ENCODE measurements at places on chromosomes 6 and 20.

GRCh38 chr6:165937564-165938358, 229.9 kb downstream of the TBXT start:
- DNase-seq, result no peak

GRCh38 chr6:161838306-161839035, 564.6 kb upstream of the AGPAT4 start:
- no peak for DNase-seq

GRCh38 chr6:152975204-152975915, 7.5 kb downstream of the FBXO5 start:
- DNase-seq, result no peak

DNA sequence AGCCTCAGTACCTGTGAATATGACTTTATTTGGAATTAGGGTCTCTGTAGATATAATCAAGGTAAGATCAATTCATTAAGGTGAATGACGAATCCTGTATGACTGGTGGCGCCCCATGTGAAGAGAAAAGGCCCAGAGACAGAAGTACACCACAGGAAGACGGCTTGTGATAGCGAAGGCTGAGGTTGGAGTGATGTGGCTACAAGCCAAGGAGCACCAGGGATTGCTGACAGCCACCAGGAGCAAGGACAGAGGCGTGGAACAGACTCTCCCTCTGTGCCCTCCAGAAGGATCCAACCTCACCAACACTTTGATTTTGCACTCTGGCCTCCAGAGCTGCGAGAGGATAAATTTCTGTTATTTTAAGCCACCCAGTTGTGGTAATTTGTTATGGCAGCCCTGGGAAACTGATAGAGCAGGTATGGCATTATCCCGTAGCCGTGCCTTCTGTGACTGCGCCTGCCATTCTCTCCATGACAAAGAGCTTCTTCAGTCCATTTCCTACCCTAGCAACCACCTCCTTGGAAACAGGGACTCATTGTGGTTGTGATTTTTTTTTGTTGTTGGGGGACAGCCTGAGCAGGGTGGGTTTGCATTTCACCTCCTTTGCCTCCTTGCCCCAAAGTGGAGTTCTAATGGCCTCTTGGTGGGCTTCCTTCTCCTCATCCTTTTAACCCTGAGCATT, 29.6 kb downstream of the PTK7 start:
- DNase-seq, result no peak

DNA sequence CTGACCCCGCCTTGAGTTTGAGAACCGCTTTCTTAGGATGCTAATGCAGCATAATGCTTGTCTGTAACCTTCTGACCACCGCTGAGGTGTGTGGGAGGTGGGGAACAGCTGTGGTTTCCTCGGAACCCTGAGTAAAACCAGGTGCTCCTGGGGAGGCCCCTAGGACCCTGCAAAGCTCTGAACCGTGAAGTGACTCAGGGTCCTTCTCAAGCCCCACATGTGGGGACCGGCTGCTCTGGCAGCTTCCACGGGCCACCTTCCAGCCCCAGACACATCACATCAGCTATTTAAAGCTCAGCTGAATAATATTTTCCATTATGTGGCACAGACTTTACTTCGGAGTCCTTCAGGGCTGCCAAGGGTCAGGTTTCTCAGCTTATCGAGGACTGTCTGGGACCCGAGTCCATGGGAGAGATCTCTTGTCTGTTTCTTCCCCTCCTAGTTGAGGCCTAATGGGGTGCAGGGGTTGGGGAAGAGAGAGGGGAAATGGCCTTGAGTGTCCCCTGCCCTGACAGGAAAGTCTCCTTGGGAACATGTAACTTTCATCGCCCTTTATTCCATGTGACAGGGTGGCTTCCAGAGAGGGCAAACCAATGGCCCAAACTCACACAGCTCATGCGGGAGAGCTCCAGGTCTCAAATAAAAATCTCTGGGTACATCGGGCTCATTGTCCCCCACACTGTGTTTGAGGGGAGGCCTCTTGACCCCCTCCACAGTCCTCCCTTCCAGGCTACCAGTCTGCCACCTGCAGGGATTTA, 186.1 kb upstream of the SLC24A3 start:
- DNase-seq, result no peak

- DNase-seq, result no peak
Measured at GRCh38 chr6:104281370-104281769, 578.3 kb downstream of the HACE1 start.

DNA sequence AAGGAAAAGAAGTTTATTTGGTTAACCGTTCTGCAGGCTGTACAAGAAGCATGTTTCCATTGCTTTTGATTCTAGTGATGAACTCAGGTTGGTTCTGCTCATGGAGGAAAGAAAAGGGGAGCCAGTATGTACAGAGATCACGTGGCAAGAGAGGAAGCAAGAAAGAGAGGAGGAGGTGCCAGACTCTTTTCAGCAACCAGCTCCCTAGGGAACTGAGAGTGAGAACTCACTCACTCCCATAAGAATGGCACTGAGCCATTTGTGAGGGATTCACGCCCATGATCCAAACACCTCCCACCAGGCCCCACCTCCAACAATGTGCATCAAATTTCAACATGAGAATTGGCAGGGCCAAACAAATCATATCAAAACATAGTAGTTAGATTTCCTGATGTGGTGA, 649.1 kb downstream of the EPM2A start:
- DNase-seq, result no peak

GRCh38 chr20:50153153-50153499, 397 bp downstream of the PEDS1 start:
- DNase-seq, result no peak

GRCh38 chr6:15906420-15907016, 222.4 kb upstream of the MYLIP start:
- no peak for DNase-seq

DNA sequence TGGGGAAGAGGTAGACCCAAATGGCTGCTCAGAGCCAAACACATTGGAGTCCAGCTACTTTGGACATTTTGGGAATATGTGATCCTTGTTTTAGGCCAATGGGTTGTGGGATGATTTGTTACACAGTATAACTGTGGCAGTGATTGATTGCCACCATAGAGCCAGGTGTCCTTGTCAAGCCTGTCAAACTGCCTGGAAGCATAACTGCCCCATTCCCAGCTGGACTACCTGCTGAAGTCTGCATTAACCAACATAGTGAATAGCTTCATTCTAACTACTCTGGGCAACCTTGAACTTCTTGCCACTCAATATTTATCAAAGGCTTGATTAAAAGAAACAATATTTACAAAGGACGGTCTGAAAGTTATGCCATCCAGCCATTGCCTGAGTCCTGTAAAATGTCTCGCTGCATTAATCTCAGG, 164.7 kb downstream of the LINC00237 start:
- no peak for DNase-seq

GRCh38 chr6:76876922-76877553, 586.3 kb downstream of the HTR1B start:
- peak; percentile 3 for DNase-seq

DNA sequence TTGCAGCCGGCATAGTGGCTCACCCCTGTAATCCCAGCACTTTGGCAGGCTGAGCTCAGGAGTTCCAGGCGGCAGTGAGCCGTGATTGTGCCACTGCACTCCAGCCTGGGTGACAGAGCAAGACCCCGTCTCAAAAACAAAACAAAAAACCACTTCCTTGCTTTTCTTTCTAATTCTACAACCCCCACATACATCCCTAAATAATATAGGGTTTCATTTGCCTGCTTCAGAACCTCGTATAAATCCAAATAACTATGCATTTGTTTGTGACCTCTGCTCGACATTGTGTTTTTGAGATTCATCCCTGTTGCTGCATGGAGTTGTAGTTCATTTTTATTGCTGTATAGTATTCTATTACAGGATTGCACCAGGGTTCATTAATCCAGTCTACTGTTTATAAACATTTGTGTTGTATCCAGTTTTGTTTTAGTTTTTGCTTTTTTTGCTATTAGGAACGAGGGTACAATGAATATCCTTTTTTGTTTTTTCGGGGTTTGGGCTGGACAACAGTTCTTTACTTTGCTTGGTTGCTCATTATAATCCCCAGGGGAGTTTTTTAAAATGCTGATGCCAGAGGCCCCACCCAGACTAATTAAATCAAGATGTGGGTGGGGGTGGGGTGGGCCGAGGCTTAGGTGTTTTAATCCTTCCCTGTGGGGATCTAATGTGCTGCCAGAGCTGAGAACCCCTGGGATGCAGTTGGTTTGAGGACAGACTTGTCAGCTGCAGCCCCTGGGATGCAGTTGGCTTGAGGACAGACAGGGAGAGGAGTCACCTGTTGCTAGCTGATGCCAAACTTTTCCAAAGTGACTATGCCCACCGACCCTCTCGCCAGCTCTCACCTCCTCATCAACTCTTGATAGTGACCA, 2.4 kb upstream of the SNAI1 start:
- DNase-seq, result no peak

GRCh38 chr6:11601776-11602605, 64.4 kb downstream of the TMEM170B start:
- DNase-seq, result no peak

GRCh38 chr6:134707342-134708031, 242.4 kb downstream of the ALDH8A1 start:
- DNase-seq, result no peak

GRCh38 chr20:34268851-34269636, 27.8 kb downstream of the ASIP start:
- no peak for DNase-seq

- DNase-seq, result no peak
Measured at GRCh38 chr6:138972226-138972665, 15.8 kb downstream of the REPS1 start.

DNA sequence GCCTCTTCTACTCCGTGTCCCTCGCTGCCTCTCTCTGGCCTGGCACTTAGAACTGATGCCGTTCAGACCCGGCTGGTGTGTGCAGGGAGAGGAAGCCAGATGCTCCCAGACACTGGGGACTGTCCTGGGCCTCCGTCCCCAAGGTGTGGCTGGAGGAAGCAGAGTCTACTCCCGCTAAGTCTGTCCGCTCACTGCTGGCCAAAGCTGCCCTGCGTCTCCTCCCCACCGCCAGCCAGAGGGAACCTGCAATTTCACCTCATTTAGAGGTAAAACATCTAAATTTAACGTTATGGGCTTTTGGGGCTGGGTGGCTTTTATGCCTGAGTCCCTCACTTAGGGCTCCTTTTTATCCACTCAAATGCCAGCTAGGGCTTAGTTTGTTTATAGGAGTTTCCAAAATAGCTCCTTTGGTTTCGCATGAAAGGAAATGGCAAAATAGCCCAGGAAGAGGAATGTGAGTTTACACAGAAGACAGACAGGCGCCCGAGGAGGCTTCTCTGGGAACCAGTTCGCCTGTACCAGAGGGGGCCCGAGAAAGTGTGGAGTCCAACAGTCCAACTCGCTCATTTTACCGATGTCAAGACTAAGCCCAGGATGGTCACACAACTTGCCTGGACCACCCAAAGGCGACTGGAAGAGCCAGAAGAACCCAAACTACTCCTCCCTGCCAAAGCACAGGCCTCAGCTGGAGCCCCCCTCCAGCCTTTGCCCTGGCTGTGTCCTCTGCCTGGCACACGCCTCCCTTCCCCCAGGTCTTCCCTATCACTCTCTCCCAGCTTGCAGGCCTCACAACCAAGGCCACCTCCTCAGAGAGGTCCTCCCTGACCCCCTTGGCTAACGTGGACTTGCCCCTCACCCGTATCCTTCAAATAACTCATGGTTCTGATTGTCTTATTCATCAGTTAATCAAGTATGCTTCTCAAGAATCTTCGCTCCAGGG, 54.5 kb downstream of the RIPOR3 start:
- DNase-seq, result no peak

DNA sequence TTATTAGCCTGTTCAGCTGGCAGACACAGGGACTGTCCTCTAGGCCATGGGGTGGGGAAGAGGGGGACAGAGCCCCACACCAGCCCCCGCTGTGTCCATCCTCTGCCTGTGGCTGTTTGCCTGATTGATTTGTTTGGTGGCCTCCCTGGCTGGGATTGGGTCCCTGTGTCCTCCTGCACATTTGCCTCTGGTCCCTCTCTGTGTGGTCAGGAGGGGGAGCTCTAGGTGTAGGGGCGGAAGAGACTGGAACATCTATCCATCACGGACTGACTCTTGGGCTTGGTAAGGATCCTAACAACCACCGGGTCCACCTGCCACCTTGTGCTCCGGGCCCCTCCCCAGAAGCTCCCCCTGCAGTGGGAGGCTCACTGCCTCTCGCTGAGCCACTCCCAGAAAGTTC, 38.4 kb upstream of the CCDC167 start:
- DNase-seq, result no peak

DNA sequence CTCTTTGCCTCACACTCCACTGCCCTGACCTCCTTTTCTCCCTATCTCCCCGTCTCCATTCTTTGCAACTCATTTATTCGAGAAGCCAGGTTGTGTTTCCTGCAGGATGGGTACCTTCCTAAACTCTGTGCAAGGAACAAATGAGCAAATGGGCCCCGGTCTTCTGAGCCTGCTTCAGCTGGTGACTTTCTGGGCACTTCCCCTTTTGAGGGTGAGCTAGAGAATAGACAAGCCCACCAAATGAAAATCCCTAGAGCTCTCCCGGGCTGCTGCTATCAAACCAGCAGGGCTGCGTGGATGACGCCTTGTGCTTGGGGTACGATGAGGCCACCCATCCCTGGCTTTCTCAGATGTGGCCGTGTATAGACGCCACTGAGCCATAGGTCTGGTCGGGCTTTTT, 91.0 kb upstream of the FOXA2 start:
- DNase-seq, result no peak

GRCh38 chr6:10409731-10410206, 5.1 kb downstream of the TFAP2A start:
- no peak for DNase-seq

DNA sequence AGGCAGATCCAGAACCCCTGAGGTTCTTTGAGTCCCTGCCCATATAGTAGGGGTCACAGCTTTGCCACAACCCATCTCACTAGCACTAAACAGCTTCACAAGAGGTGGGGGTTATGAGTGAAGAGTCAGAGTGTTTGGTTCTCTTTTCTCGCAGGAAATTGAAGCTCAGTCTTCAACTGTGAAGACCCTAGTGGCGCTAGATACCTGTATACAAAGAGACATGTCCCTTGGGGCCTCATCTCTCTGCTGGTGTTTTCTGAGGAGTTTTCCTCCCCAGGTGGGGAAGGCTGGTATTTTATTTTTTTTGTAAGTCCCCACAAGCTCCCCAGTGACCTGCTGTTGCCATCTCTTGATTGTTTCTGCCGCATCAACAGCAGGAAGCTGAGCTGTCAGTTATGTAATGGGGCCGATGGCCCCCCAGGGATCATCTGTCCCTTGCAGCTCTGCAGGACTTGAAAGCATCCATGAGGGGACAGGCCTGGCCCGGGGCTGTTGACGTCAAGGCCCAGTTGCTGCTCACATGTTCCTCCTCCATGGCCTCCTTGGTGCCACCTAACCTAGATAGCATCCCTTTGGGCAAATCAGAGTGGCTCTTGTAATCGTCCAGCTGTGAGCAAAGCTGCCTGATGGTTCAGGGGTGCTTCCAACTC, 23.1 kb downstream of the STK35 start:
- DNase-seq, result no peak

DNA sequence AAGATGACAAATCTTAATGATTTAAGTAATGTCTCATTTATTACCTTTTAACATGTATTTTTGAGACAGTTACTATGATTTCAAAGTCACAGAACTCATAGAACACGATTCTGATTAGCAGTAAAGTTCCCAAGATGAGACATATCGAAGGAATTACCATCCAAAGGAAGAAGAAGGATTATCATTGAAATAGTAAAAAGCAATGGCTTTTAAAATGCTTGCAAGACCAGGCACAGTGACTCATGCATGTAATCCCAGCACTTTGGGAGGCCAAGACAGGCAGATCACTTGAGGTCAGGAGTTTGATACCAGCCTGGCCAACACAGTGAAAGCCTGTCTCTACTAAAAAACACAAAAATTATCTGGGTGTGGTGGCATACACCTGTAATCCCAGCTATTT, 219.2 kb downstream of the KHDC1L start:
- DNase-seq, result no peak

Measured in NCI-H1930 (cell line).